ENCODE measurements at places on chromosomes 5 and 9. TPM values are rescaled to one million over a fixed set of nuclear protein-coding genes. Genes with fewer than 3 reads are reported as not detected.

GRCh38 chr9:98597236-98597771 is 111.4 kb downstream of the GABBR2 start:
- DNase-seq = no peak
- H3K4me3 ChIP-seq = no peak overlapping the region
- peaks cover 5% of the 10 kb centered on the region for H3K36me3 ChIP-seq
- peaks cover 5% of the 10 kb centered on the region for H3K27me3 ChIP-seq
- H3K27ac ChIP-seq = no peak overlapping the region

- H3K27ac ChIP-seq = no peak overlapping the region
- no peaks in the 10 kb centered on the region for H3K36me3 ChIP-seq
- H3K4me1 ChIP-seq = peaks cover 3% of the 10 kb centered on the region
- peak; percentile 45 for DNase-seq
These were observed 203.8 kb downstream of the SNCAIP start for GRCh38 chr5:122515709-122516431.

DNA sequence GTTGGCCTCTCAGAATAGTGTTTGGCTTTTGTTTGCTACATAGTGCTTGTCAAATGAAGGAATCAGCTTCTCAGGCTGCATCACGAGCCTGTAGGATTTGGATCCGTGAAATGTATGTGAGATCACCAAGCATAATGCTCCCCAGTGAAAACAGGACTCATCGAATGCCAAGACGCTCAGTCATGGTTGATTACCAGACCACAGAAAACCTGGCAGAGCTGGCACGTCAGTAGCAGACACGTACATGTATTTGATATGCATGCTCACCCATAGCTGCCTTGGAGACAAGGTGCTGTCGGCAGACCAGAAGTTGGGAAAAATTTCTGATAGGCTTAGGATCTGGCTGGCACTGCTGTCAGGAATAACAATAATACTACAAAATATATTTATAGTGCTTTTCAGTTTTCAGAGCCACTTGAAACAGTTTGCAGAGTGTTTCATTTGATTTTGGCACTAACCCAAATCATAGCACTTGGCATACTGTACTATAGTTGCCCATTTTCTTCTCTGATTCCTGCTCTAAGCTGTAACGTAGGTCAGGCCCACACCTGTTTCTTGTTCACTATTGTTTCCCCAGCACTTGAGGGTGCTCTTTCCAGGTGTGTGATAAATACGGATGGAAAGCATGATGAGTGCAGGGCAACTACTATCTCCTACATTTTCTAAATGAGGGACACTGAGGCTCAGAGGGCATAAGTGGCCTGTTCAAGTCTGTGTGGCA is 226.1 kb downstream of the NR3C1 start:
- H3K27ac ChIP-seq = no peak overlapping the region
- H3K4me3 ChIP-seq = no peak overlapping the region
- H3K4me1 ChIP-seq = no peaks in the 10 kb centered on the region
- no peaks in the 10 kb centered on the region for H3K36me3 ChIP-seq

GRCh38 chr5:153941265-153941664 is 97.4 kb downstream of the FAM114A2 start:
- no peak for DNase-seq
- peaks cover 54% of the 10 kb centered on the region for H3K36me3 ChIP-seq
- H3K4me1 ChIP-seq = peaks cover 3% of the 10 kb centered on the region
- H3K27ac ChIP-seq = no peak overlapping the region
- H3K4me3 ChIP-seq = no peak overlapping the region

DNA sequence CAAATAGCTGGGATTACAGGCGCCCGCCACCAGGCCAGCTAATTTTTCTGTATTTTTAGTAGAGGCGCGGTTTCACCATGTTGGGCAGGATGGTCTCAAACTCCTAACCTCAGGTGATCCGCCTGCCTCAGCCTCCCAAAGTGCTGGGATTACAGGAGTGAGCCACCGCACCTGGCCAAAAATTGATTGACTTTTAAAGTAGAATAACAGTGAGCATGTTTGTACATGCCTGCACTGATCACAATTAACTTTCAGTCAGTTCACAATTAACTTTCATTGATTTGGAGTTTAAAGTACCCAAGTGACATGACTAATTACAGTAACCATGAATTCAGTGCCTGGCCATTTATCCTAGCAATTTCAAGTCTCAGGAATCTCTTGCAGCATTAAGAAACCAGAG is 61.3 kb downstream of the ANKH start:
- H3K36me3 ChIP-seq = no peaks in the 10 kb centered on the region
- H3K27ac ChIP-seq = no peak overlapping the region
- H3K4me1 ChIP-seq = peaks cover 4% of the 10 kb centered on the region
- DNase-seq = no peak

GRCh38 chr5:15902066-15902465 is 277.5 kb downstream of the MARCHF11 start:
- H3K4me1 ChIP-seq = peaks cover 22% of the 10 kb centered on the region
- H3K36me3 ChIP-seq = no peaks in the 10 kb centered on the region
- no peaks in the 10 kb centered on the region for H3K27me3 ChIP-seq
- H3K4me3 ChIP-seq = no peak overlapping the region
- no peak overlapping the region for H3K27ac ChIP-seq

DNA sequence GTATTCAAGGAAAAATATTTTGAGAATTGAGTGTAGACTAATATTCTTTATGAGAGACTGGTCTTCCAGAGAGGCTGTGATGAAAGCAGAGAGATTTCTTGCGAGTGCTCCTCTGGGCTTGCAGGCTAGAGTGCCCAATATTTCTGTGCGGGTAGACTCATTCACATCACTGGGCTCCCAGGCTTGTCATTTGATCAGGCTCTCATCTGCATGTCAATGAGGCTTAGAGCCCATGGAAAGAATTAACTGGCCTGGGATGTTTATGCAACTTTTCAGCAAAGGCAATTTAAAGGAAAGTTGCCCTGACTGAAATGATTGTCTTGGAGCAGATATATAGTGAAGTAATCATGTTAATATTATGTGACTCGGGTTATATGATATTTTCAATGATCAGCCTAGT is 42.3 kb downstream of the SNCAIP start:
- no peak for DNase-seq
- no peak overlapping the region for H3K27ac ChIP-seq
- H3K4me3 ChIP-seq = no peak overlapping the region
- no peaks in the 10 kb centered on the region for H3K27me3 ChIP-seq
- H3K4me1 ChIP-seq = peaks cover 7% of the 10 kb centered on the region
- no peaks in the 10 kb centered on the region for H3K36me3 ChIP-seq

DNA sequence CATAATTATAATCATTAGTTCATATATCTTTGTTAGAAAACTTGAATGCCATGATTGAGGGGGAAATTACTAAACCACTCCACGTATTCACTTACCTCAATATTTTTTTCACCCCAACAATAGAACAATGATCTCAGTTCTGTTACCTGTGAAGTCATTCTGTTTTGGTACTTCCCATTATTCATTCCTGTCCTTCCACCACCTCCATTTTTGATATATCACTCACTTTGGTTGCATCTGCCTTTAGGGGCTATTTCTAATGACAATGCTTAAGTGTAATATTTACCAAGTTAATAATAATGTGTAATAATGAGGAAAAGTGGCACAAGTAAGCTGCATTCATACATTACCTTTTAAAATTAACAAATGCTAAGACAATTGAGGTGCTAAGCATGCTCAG is 218.4 kb downstream of the SPATA31D1 start:
- H3K27me3 ChIP-seq = no peaks in the 10 kb centered on the region
- H3K36me3 ChIP-seq = peaks cover 5% of the 10 kb centered on the region
- H3K4me1 ChIP-seq = no peaks in the 10 kb centered on the region
- no peak overlapping the region for H3K27ac ChIP-seq
- no peak for DNase-seq

DNA sequence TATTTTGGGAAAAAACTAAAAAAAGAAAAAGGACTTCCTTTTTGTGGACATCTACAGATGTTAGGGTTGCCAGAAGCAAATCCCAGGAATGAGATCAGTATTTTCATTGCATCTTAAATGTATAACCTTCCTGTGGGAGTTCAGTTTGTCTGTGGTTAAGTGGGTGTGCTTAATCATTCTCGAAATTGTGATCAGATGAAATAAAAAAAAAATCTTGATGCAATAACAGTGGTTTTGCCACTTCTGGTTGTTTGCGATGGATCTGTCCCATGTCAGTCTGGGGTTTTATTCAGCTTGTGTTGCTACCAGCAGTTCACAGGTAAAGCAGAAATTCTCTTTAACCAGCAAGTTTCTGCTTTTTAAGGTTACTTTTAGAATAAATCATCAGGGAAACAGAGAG is 179.0 kb downstream of the MAN2A1 start:
- H3K27me3 ChIP-seq = peaks cover 4% of the 10 kb centered on the region
- no peak for DNase-seq
- no peak overlapping the region for H3K27ac ChIP-seq
- H3K36me3 ChIP-seq = peaks cover 6% of the 10 kb centered on the region
- peaks cover 7% of the 10 kb centered on the region for H3K4me1 ChIP-seq
- H3K4me3 ChIP-seq = no peak overlapping the region

- H3K36me3 ChIP-seq = peaks cover 4% of the 10 kb centered on the region
- DNase-seq = no peak
- H3K27ac ChIP-seq = no peak overlapping the region
- no peaks in the 10 kb centered on the region for H3K27me3 ChIP-seq
- peaks cover 2% of the 10 kb centered on the region for H3K4me1 ChIP-seq
- H3K4me3 ChIP-seq = no peak overlapping the region
These were observed 569.8 kb upstream of the ADAMTS16 start for GRCh38 chr5:4570047-4570995.

DNA sequence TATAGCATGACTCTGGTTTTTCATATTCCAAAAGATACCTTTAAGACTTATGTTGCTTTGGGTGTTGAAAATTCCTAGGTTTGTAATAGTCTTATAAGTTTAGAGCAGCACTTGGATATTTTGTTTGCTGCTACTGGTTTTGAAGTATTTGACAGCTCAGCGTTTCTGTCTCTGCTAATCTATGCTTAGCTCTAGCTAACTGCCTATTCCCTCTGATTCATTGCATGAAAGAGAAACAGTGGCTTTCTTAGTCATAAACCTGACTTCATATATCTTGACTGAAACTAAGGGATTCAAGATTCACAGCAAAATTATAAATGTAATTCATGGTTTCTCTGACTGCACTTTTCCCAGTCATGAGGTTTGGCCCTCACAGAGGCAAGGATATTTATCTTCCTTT is 35.6 kb upstream of the ANXA1 start:
- no peaks in the 10 kb centered on the region for H3K4me1 ChIP-seq
- no peaks in the 10 kb centered on the region for H3K36me3 ChIP-seq
- H3K27ac ChIP-seq = no peak overlapping the region

DNA sequence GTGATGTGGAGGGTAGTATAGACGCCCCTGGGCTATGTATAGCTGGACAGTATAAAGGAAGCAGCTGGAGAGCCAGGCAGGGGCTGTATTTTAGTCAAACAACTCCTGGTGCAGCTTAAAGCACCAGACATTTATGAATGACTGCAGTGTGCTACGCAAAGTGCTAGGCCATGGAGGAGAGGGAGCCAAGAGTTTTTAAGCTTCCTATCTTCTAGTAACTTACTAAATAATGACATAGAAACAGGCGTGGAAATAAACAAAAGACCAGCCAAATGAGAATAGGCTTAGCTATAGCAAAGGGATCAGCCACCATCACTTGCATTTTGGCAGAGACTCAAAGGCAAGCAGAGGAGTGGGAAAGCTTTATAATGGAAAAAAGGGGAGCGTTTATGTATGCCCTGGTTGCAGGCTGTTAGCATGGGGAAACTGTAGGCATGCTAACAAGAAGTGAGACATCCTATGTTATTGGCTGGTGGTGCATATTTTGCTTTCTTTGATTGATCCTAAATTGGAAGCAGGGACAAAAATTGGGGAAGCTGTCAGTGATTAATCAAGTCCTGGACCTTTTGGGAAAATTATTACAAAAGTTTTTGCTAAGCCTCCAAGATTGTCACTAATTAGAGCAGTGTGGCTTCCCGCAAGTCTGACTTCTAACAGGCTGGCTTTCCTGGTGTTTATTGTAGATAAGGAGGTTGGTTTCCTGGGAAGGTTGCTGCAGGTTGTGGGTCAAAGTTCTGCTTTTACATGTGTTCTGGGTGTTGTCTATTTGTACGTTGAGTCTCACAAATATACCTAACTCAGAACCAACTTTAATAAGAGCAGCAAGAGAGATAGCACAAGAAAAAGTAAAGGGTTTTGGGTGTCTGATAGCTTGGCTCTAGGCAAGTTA is 46.6 kb downstream of the RAB3C start:
- DNase-seq = no peak
- H3K36me3 ChIP-seq = no peaks in the 10 kb centered on the region
- no peaks in the 10 kb centered on the region for H3K27me3 ChIP-seq
- no peak overlapping the region for H3K27ac ChIP-seq

- H3K4me1 ChIP-seq = peaks cover 10% of the 10 kb centered on the region
- H3K27ac ChIP-seq = no peak overlapping the region
- DNase-seq = no peak
- H3K36me3 ChIP-seq = no peaks in the 10 kb centered on the region
These were observed 13.3 kb downstream of the SPATA9 start for GRCh38 chr5:95669540-95669939.

GRCh38 chr5:16592255-16592654 is 24.5 kb downstream of the RETREG1 start:
- no peak for DNase-seq
- H3K4me3 ChIP-seq = no peak overlapping the region
- H3K4me1 ChIP-seq = peaks cover 22% of the 10 kb centered on the region
- no peaks in the 10 kb centered on the region for H3K27me3 ChIP-seq
- peak overlapping the region; percentile 41 for H3K27ac ChIP-seq

DNA sequence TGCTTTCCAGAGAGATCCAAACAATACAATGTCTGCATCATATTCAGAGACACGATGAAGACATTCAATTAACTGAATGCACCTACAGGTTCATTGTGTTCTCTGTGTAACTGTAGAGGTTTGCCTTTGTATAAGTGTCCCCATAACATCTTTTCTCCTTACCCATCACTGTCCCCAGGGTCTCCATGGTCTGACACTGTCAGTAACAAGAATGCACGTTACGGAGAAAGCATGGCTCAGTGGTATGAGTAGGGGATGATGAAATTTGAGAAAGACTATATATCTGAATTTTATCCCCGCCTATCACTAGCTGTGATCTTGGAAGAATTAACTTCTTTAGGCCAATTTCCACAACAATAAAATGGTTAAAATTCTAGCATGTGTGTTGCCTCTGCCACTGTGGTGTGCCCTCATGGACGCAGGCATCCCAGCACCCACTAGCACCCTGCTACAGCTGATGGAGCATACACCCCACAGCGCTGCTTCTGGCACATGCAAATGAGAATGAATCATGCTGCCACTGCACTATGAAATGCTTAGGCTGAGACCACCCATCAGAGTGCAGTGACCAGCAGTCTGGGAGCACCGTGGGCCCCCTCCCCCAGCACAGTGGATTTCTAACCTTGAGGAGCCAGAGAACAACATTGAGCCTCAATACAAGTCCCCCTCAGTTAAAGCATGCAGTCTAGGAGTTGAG is 54.3 kb downstream of the RGMB start:
- H3K4me3 ChIP-seq = no peak overlapping the region
- no peak for DNase-seq
- H3K27me3 ChIP-seq = peaks cover 2% of the 10 kb centered on the region
- no peak overlapping the region for H3K27ac ChIP-seq
- H3K4me1 ChIP-seq = no peaks in the 10 kb centered on the region

The NR5A1 gene
- not detected for total RNA-seq

The ISCA1 gene
- 60.8 TPM for total RNA-seq

The NOP16 gene
- 18.6 TPM for total RNA-seq

The CARTPT gene
- total RNA-seq = not detected

The ZBTB26 gene
- total RNA-seq = 10.2 TPM

The NEURL1B gene
- 11.4 TPM for total RNA-seq
